CD4-positive, alpha-beta memory T cell (primary cell): ENCODE measurements at places on chromosomes 1 and 21.

- no peak for DNase-seq
Measured at GRCh38 chr1:174744886-174745285, 254.9 kb upstream of the CACYBP start.

DNA sequence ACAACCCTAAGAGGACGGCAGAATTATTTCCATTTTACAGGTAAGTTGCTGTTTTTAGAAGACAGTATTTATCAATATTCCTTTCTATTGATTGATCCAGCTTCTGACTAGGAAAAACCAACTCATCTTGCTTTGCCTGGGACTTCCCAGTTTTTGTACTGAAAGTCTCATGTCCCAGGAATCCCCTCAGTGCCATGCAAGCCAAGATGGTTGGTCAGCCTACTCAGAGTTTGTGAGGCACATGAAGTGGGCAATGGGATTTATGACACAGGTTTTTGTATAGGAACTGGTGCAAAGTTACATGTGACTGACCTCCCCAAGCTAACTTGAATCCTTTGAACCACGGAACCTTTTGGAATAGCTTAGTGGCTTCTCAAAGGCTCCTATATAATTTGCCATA is 45.5 kb downstream of the GNG12 start:
- no peak for DNase-seq

DNA sequence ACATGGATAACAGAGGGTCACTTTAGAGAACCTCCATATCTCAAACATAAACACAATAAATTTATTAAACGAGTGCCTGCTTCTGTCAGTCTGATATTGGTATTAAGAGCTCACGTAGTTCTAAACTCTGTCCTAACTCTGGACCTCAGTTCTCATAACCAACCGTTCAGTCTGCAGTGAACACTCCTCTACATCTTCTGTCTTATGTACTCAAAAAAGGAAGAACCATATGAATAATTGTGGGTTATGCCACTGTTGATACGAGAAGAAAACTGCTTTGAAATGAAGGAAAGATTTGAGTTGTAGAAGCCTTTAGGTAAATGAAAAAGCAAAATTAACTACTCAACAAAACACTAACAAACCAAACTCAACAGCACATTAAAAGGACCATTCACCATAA is 53.7 kb downstream of the DPYD start:
- no peak for DNase-seq

GRCh38 chr1:86992861-86993260 is 78.4 kb downstream of the HS2ST1 start:
- DNase-seq: no peak

DNA sequence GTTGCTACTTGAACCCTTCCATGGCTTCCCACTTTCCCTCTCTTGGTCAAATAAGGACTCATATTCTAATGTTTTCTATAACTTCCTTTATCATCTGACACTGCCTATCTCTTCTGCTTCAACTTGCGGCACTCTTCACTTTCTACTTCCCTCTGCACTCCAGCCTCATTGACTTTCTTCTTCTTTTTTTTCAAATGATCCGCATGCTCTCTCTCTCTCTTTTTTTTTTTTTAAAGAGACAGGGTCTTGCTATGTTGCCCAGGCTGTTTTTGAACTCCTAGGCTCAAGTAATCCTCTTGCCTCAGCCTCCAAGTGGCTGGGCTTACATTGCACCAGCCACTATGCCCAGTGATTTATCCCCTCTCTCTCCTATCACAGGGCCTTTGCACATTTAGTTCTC is 7.3 kb upstream of the IL10 start:
- no peak for DNase-seq

GRCh38 chr21:36202726-36203602 is 46.3 kb downstream of the DOP1B start:
- no peak for DNase-seq

GRCh38 chr1:231369282-231369681 is 31.2 kb downstream of the SPRTN start:
- DNase-seq: no peak

DNA sequence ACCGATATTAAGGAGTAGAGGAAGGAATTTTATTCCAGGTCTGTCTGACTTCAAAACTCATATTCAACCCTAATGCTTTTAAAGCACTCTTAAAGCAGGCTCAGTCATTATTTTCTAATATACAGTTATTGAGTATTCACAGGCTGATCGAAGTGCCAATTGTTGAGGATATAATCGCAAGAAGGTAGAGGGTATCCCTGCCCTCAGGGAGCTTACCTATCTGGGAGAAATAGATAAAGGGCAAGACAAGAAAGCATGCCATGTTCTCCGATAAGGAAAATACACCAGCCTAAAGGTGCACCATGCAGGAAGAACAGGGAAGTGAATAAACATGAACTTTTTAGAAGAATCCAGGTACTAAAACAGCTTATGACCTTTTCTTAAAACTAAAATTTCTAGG is 361.2 kb downstream of the SMYD3 start:
- DNase-seq: no peak

DNA sequence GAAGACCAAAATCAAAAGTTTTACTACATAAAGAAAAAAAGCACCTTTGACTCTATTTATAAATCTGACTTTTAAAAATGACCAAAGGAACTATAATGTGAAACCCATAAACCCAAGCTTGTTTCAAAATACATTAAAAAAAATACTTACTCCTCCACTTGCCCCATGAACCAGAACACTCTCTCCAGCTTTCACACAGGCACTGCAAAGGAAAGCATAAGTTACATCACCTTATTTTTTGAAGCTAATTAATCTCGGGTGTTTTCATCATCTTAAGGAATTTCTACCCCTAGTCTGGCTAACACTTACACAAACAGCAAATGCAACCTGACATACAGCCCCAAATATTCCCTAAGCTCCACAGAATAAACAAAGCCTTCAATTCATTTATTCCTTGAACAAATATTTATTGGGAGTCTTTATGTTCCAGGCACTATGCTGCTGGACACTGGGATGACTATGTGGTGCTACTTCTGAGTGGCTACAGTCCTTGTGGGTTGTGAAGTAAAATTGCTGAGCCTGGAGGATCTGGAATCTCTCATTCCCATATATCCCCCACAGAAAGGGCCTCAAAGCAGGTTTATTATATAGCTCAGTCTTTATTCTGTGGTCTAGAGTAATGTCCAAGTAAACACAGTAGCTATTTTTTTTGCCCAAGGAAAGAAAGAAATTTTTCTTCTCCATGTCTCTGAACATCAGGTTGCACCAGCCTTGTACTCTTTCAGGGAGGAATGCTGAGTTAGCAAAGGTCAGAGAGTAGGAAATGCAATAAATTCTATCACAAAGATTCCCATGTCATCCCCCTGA is 18.2 kb downstream of the CRYZ start:
- no peak for DNase-seq

- no peak for DNase-seq
Measured at GRCh38 chr1:10679496-10680220, 116.8 kb downstream of the CASZ1 start.

GRCh38 chr1:157781048-157781447 is 4.1 kb upstream of the FCRL2 start:
- no peak for DNase-seq

DNA sequence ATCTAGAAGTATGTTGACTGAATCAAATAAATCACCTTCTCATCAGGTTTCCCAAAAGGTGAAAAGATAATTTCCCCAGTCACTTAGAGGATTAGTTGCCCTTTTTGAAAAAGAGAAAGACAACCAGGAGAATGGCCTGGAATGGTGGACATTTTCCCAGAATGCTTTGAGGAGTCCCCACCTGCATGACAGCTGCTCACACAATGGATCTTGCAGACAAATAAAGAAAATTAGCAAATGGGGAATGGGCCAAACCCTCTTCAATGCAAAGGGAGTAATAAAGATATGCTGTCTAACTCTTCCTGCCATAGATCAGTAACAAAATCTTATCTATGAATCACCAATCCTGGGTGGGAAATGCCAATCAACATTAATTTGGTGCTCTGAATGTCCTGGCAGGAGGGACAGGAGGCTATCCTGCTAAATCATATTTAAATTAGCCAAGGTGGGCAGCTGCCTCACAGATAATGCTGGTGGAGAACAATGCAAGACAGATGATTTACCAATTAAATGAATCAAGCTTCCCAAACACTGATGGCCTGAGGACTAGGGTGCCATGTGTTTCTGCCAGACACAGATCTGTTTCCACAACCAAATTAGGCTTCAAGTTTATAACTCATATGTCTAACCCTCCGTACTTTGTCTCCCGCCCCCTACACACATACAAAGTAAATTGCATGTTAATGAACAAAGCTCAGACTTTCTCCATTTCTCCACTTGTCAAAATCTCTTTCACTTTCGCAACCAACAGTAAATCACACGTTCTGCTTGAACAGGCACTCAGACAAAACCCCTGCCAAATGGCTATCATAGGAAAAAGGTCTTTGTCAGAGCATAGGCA is 488.0 kb upstream of the PLXNA2 start:
- no peak for DNase-seq

DNA sequence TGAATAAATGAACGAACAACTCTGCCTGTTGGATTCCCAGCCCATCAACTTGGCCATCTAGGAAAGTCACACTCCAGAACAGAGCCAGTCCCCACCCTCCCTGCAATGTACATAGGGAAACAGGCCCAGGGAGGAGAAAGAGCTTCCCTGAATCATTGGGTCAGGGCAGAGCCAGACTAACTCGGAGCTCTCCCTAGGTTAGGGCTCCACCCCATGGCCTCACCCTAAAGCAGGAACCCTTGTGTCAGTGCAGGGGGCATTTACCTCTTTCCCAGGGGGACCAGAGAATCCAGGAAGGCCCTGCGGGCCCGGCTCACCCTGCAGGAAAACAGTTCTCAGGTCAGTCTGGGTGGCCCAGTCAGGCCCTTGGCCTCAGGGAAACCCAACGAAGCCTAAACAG is 11.6 kb downstream of the COL9A2 start:
- no peak for DNase-seq

GRCh38 chr1:210291786-210292230 is 36.9 kb upstream of the HHAT start:
- no peak for DNase-seq

- DNase-seq: no peak
Measured at GRCh38 chr1:17016317-17016661, 4.6 kb upstream of the ATP13A2 start.

DNA sequence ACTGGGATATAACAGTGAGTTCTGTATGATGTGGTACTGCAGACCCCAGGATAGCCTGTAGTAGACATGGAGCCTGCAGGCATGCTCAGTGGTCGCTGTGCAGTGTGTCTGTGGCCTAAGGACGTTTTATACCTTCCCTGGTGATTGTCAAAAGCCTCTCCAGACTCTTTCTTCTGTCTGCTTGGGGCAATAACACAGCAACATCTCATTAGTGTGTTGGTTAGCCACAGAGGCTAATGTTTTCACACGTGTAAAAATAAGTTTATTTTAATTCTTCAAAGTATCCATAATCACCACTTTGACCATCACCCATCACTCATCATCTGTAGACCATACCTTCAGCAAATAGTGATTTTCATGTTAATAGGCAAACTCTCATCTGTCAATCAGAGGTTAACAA is at the start of gene KRTAP24-1:
KRTAP24-1 (minus strand) TSS at position 101 of the 400 bp plus-strand sequence; CDS start at position 83, 18 bp downstream.
- DNase-seq: no peak

- DNase-seq: no peak
Measured at GRCh38 chr1:165661703-165662102, 30.7 kb downstream of the MGST3 start.

GRCh38 chr1:116273042-116273783 is 99.8 kb upstream of the ATP1A1 start:
- DNase-seq: no peak

- DNase-seq: no peak
Measured at GRCh38 chr1:226654046-226654667, 84.9 kb downstream of the ITPKB start.

- no peak for DNase-seq
Measured at GRCh38 chr1:204923201-204923600, 52.5 kb downstream of the NFASC start.

DNA sequence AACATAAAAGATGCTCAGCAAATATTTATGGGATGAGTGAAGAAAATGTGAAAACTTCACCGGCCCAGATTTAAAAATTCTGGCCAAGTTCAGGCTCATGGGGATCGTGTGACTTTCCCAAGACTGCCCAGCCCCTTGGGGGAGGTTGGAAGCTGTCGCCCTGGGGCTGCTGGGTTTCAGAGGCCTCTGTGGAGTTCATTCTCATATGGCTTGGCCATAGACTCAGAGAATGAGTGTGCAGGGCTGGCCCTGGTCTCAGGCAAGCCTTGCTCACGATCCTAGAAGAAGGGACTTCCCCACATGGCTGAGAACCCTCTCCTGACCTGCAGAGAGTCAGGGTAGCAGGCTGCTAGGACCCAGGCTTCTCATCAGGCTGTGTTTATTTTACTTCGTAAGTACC is 24.6 kb downstream of the PADI2 start:
- no peak for DNase-seq

DNA sequence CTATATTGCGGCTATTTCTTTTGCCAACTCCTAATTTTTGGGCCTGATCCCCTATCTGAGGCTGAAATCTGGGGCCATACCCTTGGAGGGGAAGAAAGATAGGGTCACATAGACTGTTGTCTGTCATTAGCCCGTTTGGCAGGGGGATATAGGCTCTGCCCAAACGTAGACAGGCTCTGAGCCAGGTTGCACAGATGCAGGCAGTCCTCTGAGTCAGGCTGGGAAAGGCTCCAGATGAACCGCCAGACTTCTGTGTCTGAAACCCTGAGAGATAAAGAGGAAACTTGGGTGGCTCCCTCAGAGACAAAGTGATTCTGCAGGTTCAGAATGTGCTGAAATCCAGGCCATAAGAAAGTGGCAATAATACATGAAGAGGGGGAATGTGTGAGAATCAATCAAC is 4.0 kb upstream of the CAP1 start:
- no peak for DNase-seq

DNA sequence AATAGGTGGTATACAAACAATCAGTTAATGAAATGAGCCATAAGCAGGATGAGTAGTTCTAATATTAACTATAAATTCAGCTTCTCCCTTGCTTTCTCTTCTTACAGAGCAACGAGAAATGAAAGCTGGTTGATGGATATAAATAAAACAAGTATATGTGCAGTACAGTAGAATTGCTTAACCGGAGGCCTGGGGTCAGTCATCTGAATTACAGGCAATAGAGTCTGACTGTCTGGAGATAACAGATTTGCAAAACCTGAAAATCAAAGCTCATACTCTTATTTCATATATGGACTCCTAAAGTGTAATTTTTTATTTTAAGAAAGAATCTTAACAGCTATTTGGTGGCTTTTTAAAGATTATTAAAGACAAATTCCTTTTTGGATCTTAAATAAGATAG is 43.1 kb upstream of the SGIP1 start:
- DNase-seq: no peak

GRCh38 chr1:36606641-36607262 is 124.0 kb upstream of the CSF3R start:
- DNase-seq: peak; percentile 47
